ENCODE measurements at places on chromosomes 6 and 20.
A peak's percentile ranks its signal among the peaks of the same experiment; 100 is the strongest.

GRCh38 chr6:15145821-15146220 is 100.0 kb upstream of the JARID2 start:
- no peak for DNase-seq

GRCh38 chr6:45488889-45489288 is 111.2 kb upstream of the SUPT3H start:
- no peak for DNase-seq

DNA sequence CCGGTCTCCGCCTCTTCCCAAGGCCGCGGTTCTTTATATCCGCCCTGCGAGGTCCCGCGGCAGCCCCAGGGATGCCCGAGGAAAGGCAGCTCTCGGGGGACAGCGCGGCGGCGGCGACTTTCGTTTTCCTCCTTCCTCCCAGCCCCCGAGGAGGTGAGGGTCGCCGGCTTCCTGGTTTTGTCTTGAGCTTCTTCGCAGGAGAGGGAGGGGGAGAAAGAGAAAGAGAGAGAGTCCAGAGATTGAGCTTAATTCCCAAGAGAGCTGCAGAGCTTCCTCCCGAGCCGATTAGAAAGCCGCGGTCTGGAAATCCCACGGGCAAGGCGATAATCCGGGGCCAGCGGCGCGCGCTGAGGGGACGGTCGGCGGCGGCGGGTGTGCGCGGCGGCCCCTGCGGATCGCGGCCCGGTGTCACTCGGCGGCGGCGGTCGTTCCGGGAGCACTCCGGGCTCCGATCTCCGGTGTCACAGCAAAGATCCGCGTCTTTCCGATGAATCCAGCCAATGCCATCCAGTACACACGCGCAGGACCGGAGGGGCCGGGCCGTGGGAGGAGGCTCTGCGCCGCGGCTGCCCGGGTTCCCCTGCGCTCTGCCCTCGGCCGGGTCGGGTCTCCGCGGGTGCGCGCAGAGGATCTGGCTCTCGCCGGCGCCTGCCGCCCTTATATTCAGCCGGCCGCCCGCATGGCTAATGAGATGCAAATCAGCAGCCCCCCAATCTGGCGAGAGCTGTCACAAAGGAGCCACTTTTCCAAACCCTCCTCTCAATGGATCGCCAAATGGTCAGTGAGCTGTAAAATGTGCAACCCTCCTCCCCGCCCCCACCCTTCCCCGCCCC is at the start of gene DLL1:
TSS of gene DLL1 (minus strand) at position 783 of the 833 bp plus-strand sequence. CDS start 939 bp downstream, outside the sequence.
- DNase-seq: no peak

GRCh38 chr6:128474481-128474880 is 45.9 kb downstream of the PTPRK start:
- no peak for DNase-seq

DNA sequence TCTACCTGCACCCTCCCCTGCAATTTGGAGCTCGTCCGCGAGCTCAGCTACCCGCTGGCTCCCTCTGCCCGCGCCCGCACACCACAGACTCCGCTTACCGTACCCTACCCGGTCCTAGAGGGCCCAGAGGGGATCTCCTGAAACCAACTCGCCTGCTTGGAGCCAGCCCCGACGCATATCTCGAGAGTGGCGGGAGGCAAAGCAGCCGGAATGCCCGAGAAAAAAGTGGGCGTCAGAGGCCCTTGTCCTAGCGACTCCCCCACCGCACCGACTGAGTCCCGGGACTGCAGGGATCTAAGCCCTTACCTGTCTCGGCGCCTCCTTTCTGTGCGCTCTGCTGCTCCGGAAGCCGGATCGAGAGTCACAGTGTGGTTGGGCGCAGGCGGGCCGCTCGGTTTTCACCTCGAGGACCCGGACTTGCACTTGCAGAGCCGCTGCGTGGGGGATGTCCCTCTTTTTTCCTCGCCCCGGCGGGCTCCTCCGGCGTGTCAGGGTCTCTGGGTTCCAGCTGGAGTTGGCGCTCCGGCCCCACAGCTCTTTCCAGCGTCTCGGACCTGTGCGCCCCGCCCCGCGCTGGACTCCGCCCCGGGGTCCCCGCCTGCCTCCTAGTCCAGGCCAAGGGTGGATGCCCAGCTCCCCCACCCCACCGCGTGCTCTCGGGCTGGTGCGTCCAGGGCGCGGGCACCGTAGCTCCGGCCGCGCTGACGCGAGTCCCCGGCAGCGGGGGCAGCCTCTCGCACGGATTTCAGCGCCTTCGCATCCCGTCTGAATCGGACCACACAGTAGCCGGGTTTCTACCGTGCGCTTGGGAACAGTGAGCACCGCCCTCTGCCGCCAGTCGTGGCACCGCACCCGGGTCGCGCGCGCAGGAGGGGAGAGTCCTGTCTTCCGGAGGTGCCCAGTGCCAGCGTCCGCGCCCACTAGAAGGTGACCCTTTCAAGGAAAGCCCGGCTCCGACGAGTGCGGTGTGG is at the start of gene PROKR2:
TSS of gene PROKR2 (minus strand) at position 767 of the 971 bp plus-strand sequence. CDS start 2,585 bp downstream, outside the sequence.
- DNase-seq: no peak

- no peak for DNase-seq
Observed at GRCh38 chr20:63789836-63790571, 41.1 kb downstream of the ZBTB46 start.

- no peak for DNase-seq
Observed at GRCh38 chr6:68778356-68779020, 143.4 kb downstream of the ADGRB3 start.

- peak; percentile 62 for DNase-seq
Observed at GRCh38 chr6:27809939-27810767, 102.0 kb downstream of the OR2B2 start.

DNA sequence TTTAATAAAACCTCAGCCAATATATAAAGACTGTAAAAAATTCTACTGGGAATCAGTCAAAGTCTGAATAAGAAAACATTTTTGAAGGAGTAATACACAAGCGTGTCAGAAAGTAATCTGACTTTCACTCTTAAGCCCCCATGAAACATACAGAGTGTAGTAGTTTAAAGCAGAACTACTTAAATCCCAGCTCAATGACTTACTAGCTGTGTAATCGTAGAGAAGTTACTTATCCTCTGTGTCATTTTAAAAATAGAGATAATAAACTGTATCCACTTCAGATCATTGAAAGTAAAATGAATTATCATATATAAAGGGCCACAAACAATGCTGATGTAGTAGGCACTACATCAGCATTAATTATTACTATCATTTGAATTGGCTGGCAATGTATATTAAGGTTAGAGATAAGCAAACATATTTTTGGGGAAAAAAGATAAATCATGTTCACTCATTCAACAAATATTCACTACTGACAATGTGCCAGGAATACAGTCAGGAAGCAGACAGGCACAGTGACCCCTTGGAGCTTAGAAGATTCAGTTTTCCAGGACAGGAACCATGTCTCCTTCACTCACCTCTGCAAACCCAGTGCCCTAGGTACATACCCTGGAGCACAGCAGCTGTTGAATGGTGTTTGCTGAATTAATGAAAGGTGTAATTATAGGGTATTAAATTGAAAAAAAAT is 14.4 kb downstream of the REPS1 start:
- DNase-seq: no peak

GRCh38 chr20:24465159-24465558 is 4.3 kb upstream of the SYNDIG1 start:
- DNase-seq: no peak

DNA sequence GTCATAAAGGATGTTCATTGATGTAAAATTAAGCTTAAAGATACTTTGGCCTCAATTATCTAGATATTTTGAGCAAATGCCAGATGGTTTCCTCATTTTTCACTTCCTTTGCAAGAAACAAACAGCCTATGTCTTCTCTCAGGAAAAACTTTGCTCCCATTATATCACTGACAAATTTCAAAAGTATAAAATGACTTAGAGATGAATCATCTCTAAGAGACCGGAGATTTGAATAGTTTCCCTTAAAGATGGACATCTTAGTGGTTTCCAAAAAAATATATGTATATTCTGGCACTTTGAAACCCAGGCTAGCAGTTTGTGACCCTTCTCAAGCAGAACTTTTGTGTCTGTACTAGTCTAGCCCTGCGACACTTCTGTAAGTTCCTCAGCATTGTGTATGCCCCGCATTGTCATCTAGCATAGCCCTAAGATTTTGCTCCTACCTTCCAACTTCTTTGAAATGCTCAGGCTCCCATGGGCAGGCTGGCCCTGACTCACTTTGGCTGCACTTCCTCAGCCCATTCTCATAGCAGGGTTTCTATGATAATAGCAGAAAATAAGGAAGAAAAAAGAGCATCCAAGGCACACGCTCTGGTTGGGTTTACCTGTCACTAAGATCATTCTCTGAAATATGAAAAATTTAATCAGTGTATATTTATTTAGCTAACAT is 25.7 kb upstream of the POU3F2 start:
- DNase-seq: no peak

DNA sequence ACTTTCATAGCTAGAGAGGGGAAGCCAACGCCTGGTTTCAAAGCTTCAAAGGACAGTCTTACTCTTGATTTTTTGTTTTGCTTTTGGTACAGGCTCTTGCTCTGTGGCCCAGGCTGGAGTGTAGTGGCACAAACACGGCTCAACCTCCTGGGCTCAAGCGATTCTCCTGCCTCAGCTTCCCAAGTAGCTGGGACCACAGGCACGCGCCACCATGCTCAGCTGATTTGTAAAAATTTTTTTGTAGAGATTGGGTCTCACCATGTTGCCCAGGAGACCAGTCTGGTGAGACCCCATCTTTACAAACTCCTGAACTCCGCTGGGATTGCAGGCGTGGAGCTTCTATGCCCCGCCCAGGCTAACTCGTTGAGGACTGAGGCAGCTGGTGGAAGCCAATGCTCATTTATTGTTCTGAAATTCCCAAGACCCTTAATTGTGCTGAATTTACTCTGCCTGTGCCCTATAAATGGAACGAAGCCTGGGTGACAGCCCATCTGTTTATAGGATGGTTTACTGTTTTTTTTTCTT is 18.0 kb downstream of the SRSF3 start:
- no peak for DNase-seq

GRCh38 chr20:39503902-39504709 is 542.0 kb downstream of the DHX35 start:
- DNase-seq: no peak

DNA sequence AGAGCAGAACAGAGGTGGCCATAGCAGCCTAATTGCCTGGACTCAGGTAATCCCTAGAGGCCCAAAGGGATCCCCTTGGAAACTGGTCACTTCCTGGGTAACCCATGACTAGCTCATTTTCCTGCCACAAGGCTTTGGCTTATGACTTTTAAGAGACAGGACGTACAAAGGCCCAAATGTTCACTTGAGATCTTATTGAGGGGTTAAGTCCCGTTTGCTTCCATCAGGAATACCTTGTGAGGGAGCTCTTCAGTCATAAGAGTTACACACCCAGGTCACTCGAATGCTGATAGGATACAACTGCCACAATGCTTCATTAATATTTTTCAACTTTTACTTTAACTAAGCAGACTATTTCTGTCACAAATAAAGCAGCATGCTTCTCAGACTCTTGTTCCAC is 51.7 kb downstream of the TMEM170B start:
- no peak for DNase-seq

GRCh38 chr20:33282991-33283555 is at the start of gene BPIFB1:
BPIFB1 (plus strand) TSS chr20:33283214; CDS start chr20:33286074, 2,860 bp downstream.
- DNase-seq: no peak

GRCh38 chr20:3115190-3116107 is 30.9 kb upstream of the AVP start:
- no peak for DNase-seq

- DNase-seq: no peak
Observed at GRCh38 chr6:87182321-87182720, 27.0 kb downstream of the ZNF292 start.

GRCh38 chr6:84651583-84651982 is 112.8 kb downstream of the TBX18 start:
- no peak for DNase-seq

- no peak for DNase-seq
Observed at GRCh38 chr6:139308286-139308916, 16.6 kb upstream of the TXLNB start.

DNA sequence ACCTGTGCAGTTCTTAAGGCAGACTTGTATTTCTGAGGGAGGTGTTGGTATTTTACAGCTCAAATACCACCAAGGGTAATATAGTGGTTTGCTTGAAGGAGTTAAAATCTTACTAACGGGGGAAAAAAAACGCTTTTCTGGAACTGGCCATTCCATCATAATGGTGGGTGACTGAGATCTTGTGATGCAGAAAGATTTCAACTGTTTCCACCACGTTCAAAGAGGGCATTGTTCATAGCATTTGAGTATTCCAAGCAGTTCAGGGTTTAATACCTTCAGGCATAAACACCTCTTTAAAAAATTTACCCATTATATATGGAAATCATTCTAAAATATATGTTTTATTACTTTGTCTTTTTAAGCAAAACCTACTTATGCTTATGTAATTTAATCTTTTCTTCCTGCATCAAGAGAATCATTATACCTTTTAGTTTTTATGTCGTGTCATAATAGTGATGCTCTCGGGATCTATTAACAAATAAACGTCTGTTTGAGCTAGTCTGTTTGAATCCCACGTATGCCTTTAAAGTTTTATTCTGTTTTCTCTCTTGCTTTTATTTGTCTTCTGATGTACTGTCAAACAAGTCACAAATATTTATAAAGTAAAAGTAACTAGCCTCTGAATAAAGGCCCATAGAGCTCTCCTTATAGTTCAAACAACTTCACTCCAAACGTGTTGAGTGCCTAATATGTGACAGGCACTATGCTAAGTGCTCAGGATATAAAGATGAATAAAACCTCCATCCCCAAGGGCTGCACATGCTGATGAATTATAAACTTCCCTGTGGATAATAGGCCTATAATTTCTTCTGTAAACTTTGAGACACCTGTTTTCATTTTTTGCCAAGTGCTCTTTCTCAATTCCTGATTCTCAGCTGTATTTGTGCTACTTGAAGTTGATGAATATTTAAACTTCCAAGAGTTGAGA is 298.8 kb upstream of the FERMT1 start:
- DNase-seq: no peak

DNA sequence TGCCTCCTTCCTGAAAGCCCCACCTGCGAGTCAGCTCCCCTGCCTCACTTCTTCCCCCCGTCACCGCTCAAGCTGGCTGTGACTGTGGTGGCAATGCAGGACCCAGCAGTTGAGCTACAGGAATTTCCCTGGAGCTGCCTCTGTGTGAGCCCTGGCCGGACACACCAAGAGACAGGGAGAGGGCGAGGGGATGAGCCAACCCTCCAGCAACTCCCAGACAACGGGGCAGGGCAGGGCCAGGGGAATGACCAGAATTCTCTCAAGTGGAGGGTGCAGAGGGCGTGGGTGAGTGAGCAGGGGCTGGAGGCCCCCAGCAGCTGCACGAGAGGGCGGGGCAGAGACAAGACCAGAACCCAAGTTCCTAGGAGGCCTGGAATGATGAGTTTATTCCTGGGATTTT is 4.9 kb upstream of the ARFGAP1 start:
- DNase-seq: no peak

DNA sequence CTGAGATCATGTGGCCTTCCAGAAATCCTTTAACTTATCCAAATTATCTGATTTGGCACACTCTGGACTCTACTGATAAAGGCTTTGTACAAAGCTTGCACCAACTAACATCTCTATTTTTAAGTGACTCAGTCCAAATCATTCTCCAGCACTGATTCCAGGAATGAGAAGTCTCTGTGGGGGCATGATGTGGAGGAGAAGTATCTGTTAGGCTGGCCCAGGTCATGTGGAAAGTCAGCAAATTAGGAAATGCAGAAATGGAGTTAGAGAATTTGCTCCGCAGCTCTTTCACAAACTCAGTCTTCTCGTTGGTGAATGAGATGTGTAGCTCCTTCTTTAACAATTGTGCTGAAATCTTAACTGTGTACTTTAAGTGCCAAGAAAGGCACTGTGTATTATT is 165.7 kb downstream of the ZNF217 start:
- no peak for DNase-seq
